ENCODE measurements at places on chromosomes 11 and 22.

- DNase-seq, result no peak
Measured at GRCh38 chr11:34893416-34893815, 22.8 kb downstream of the APIP start.

- peak; percentile 90 for DNase-seq
Measured at GRCh38 chr22:46829941-46830715, 67.7 kb downstream of the TBC1D22A start.

- DNase-seq, result peak; percentile 71
Measured at GRCh38 chr22:42202669-42203068, 67.8 kb downstream of the TCF20 start.

- no peak for DNase-seq
Measured at GRCh38 chr22:45769569-45770210, 98.1 kb downstream of the ATXN10 start.

- no peak for DNase-seq
Measured at GRCh38 chr11:35814720-35815305, 129.0 kb upstream of the LDLRAD3 start.

DNA sequence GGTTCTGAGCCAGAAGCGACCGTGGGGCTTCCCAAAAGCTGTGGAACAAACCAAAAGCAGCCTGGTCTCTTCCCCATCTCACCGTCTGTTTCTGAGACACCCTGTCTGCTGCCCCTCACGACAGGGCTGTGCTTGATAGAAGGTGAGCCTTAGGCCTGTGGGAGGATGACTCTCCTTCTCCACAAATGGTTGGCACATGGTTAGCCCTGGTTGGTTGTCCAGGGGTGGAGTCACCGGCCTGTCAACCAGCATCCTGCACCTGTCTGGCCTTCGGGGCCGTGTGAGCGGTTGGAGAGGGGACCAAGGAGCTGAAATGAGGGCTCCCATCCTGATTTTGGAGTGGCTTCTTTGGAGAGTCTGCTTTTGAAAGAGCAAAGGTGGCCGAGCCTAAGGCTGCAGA, 135.3 kb downstream of the PKNOX2 start:
- DNase-seq, result no peak

- DNase-seq, result peak; percentile 60
Measured at GRCh38 chr11:95346265-95346664, 115.3 kb upstream of the SESN3 start.

GRCh38 chr22:21753374-21754111, 17.9 kb upstream of the YPEL1 start:
- no peak for DNase-seq
